T-helper 1 cell (primary cell): ENCODE measurements at places on chromosomes 11 and 22.

DNA sequence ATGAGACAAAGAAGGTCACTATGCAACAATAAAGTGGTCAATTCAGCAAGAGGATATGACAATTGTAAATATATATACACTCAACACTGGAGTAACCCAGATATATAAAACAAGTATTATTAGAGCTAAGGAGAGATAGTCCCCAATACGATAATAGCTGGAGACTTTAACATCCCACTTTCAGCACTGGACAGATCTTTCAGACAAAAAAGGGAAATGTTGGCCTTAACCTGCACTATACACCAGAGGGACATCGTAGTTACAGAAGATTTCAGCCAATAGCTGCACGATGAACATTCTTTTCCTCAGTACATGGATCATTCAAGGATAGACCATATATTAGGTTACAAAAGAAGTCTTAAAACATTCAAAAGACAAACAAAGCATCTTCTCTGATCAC lies 29.9 kb downstream of the PIWIL3 start:
- no peak for DNase-seq

GRCh38 chr11:5500393-5500801 lies 9.4 kb downstream of the UBQLN3 start:
- no peak for DNase-seq

DNA sequence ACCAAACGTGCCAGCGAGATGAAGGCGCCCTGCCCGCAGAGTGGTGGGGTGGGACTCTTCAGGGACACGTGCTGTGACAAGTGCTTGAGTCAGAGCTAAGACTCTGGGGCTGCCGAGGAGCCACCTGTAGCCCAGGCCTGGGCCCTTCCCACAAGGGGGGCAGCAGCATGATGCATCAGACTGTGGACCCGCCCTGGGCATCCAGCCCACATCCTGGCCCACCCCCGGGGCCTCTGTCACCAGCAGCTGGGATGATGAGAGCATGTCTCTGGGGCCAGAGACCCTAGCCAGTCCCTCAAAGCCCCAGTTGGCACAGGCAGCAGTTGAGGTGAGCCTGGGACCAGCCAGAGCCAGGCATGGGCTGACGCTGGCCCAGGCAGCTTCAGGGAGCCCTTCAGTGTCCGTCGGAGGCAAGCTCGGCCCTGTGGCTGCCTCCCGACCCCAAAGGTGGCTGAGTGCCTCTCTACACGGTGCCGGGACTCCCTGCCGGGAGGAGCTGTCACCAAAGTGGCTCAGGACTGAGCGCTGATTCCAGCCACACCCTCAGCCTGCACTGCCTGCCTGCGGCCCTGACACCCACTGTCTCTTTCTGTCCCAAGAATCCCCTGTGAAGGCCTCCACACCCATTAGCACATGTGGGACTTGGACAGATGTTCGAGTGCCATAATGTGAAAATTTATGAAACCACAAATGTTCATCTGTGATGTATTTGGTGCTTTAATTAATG lies 41.3 kb downstream of the CDKN1C start:
- DNase-seq, result no peak

DNA sequence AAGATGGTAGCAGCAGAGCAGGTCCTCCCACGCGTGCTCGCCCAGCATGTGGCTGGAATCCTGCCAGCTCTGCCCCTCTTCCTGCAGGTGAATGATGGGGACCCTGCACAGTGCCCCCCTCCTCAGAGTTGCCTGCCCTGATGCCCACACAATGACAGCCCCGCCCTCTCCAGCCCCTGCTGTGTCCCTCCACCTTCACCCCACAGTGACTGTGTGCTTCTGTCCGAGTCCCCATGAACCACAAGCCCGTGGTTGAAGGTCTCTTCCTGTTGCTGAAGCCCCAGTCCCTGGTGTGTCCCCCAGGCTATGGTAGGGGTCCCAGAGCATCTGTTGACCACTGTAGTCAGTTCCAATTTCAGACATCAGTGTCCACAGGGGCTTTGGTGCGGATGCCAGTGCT lies 71.0 kb downstream of the BRD1 start:
- DNase-seq, result no peak

- no peak for DNase-seq
Measured at GRCh38 chr11:72041364-72042063, 38.8 kb downstream of the NUMA1 start.

- DNase-seq, result peak; percentile 35
Measured at GRCh38 chr22:46737105-46737975, 712 bp downstream of the CERK start.

DNA sequence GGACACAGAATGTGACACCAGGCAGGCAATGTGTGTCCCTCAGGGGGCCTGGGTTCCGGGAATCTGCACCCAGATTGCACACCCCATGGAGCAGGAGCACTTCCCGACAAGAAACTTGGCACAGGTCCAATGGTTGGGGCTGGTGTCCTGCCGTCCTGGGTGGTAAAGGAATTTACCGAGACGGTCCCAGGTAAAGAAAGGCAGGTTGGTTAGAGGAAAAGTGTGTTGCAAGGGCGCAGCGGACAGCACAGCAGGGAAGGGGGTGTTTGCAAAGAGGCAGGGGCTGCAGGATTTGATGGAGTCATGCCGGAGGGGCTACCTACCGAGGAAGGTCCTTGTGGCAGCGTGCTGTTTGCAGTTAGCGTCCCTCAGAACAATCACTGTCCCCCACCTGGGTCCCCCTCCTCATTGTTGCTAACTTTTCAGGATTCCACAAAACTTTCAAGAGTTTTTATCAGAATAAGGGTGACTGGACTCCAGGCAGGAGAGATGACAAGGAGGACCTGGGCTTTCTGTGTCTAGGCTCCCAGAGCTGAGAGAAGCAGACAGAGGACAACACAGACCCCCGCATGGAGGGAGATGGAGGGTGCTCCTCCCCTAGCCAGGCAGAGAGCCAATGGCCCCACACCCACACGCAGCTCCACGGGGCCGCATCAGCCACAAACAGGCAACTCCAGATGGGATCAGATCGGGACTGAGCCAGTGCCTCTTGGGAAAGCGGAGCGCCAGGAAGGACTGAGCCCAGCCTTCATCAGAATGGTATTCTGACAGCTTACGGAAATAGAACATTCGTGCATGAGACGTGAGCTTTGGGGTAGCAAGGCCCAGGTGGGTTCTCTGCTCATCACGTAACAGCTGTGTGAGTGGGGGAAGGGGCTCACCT lies 1423.9 kb downstream of the BRD1 start:
- no peak for DNase-seq

DNA sequence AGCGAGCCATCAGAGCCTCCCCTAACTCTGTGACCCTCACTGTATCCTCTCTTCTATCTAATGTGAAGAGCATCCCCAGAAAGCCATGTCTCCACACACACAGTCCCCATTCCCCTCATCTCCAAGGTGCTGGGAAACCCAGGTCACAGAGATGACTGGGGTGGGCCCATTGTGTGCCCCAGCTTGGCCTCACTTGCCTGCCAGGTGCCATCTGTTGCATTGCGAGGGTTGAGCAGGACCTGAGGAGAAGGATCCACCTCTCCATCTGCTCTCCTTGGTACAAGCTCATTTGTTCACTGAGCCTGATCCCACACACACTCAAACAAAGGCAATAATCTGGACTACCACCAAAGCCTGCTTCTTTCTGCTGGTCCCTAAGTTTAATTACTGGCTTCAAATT lies 118.8 kb downstream of the SPATA19 start:
- no peak for DNase-seq

GRCh38 chr11:106840947-106841346 lies 177.3 kb downstream of the GUCY1A2 start:
- DNase-seq, result no peak

DNA sequence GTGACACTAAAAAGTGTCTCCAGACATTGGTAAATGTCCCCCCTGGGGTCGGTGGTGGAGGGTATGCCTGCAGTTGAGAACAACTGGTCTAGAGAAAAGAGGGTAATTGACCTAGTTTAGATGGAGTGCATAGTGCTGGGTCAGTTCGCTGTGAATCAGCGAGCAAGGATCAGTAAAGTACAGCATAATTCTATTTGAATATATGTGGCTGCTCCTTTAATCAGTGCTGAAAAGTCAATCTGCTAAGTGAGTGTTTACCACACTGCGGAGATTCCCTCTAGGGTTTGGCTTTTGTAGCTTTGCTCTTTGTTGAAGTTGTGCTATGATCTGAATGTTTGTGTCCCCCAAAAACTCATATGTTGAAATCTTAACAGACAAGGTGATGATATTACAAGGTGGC lies 15.0 kb downstream of the CAVIN3 start:
- no peak for DNase-seq

- DNase-seq, result peak; percentile 59
Measured at GRCh38 chr22:38218661-38219622, 17.1 kb downstream of the MAFF start.
